ENCODE measurements at places on chromosomes 7 and 10.

- no peak for DNase-seq
These were observed 119.7 kb downstream of the SND1 start for GRCh38 chr7:127771707-127772106.

- DNase-seq, result no peak
These were observed 3.7 kb downstream of the HBP1 start for GRCh38 chr7:107172276-107173032.

GRCh38 chr7:41979834-41980307, 257.1 kb downstream of the GLI3 start:
- no peak for DNase-seq

DNA sequence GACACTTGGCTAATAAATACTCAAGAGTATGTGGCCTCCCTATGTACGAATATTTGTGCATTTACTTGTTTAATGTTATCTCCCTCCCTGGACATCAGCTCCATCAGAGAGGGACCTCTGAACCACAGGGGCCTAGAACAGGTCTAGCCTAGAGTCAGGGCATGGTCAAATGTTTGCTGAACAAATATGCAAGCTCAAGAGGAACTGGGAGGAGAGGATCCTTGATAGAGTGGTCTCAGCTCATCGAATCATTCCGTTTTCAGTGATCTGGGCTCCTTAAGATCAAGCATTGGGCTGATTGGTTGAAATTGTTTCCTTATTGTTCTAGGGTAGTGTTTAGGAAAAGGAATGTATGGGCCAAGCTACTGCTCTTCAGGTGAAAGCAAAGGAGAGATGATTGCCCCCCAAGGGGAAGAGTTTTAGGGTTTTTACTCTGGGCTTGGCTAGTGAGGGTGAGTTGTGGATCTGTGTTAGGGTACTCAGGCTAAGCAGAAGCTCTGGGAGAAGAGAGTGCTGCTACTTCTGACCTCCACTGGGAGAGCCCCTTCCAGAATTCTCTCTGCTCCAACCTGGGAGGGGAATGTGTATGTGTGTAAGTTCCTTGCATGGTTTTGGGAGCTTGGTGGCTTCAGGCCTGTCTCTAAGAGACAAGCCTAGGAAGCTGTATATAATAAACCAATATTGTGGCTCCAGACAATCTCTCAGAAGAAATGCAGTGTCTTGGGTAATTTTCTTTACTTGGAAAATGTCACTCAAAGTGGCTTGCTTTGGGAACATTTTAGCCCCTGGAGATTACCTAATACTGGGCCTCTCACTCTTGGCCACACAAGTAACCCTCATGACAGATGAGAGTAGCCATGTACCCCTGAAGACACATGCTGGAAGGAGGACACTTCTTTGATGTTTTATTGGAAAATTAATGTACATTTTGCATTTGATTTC, 110.0 kb downstream of the EMX2 start:
- DNase-seq, result no peak

DNA sequence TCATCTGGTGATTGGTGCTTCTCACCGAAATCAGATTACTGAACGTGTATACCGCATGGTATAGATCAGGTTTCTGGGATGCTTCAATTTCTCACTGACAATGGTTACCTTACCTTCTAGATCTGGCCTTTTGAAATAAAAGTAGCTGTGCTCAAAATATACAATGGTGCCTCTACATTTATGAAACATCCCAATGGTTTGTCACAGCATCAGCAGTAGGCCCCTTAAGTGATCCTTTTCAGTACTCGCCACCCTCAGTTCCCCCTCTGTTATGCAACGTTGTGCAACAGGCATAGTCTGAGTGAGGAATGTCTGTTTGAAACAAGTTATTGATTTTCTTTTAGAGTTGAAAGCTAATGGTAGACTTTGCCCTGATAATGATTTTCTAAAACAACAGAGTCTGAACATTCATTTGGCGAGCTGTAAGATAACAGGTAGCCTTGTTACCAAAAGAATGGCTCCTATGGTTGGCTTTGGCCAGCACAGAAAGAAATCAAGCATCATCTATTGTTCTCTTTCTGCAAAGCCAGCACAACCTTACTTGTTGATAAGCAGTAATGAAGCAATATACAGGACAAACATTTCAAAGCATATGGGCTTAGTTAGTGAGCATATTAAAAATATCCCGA, 693.9 kb downstream of the PARD3 start:
- no peak for DNase-seq

- DNase-seq, result no peak
These were observed 3.3 kb downstream of the MAPK8 start for GRCh38 chr10:48309711-48310226.

Measured in stimulated activated CD4-positive, alpha-beta T cell treated with anti-CD3 and anti-CD28 coated beads, Interleukin-15, amount 100 ng/mL, for 1 hour (primary cell).